Activated T-helper 1 cell treated with anti-CD3 and anti-CD28 coated beads, Interleukin-2, amount 50 U/mL, for 16 hours (primary cell): ENCODE measurements at places on chromosomes 4 and X.

DNA sequence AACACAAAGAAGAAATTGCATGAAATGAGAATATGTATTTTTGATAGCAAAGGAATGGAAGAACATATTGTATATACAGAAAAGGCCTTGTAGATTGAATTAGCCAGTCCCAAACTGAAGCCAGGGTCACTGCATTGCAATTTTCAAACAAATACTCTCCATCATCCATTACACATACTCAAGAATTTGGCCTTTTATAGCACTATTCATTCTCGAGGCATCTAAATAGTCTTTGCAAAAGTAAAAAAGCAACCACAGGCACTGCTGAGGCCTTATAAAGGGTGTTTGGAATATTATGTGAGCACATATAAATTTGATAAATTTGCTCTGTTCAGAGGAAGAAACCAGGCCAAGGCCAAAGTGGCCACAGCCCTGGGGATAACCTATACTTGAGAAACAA lies 123.0 kb downstream of the ZNF827 start:
- DNase-seq: no peak

DNA sequence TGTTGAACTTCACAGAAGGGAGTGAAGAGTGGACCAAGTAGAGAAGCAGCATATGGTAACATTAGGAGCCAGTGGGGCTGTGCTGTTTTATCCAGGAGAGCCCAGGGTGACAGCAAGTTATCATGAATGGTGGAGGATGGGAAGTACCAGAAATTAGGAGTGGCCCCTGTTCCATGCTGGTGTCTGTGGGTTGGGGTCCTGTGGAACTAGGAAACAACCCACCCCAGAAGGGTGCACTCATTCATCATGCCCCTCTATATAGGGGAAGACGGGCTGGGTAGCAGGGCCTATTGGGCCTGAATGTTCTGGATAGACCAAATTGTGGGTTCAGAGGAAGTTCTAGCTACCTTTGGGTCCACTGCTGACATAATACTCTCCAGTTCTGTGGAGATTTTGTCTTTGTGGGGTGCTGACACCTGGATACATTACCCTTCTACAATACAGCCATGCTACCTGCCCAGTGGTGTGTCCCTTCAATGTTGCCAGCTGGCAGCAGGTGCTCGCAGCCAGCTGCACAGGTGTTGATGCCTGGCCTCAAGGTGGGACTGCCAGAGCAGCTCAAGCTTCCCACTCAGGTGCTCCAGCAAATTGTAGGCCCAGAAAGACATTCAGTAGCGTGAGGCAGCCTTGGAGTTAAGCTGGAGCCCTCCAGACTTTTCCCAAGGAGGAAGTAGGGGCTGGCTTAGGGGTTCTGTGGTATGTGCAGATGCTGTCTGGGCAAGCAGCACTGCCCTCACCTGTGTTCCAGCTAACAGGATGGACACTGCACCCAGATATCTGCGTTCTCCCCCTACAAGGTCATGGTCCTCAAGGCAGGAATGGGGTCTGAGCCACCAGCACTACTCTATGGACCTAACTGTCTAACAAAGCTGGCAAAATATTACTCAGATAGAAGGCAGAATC lies 106.5 kb downstream of the NHSL2 start:
- no peak for DNase-seq

DNA sequence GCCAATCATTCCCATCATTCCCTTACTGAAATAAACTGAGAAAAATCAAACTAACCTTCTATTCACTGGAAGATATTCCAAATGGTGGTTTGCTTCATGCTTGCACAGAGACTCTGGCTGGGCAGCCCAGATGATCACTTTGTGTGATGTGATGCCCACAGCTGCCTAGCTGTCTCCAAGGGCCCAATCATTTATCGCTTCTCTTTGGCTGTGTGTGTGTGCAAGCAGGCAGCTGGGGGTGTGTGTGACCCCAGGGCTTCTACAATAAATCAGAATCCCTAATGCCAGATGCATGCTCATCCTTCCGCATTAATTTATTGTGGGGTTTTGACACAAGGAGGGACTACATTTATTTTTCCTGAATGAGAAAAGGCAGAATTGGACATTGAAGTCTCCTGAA lies 140.1 kb upstream of the NDP start:
- DNase-seq: no peak

- no peak for DNase-seq
Measured at GRCh38 chr4:15198070-15198727, 195.9 kb downstream of the CPEB2 start.

DNA sequence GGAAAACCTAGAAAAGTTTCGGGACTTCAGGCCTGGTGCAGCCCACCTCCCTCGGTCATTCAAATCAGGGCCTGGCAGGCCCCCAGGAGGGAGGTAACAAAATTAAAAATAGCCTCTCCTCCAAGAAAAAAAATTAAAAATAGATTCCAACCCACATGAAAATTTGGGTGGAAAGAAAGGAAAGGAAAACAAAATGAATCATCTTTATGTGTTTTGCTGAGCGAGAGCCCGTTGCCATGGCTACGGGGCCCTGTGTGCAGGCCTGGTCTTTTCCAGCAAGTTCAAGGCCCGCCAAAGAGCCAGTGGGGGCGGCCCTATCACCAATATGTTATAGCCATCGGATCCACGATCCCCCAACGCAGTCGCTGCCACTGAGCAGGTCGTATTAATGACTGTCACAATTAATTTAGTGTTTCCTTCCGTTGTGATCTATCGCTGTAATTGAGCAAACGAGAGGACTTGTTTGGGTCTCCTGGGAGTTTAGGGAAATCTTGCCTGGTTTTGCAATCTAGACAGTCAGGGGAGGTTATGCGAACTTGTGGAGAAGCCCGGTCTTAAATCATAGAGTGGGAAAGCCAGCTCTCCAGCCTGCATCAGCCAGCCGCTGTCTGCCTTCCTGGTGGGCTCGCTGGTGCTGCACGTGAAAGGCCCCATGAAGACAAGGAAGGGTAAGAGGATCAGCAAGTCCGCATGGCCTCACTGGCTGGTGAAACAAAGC lies 452.4 kb downstream of the BCOR start:
- no peak for DNase-seq

- DNase-seq: no peak
Measured at GRCh38 chrX:14936561-14936960, 63.3 kb downstream of the MOSPD2 start.

- DNase-seq: no peak
Measured at GRCh38 chr4:154490583-154491340, 837 bp downstream of the DCHS2 start.

DNA sequence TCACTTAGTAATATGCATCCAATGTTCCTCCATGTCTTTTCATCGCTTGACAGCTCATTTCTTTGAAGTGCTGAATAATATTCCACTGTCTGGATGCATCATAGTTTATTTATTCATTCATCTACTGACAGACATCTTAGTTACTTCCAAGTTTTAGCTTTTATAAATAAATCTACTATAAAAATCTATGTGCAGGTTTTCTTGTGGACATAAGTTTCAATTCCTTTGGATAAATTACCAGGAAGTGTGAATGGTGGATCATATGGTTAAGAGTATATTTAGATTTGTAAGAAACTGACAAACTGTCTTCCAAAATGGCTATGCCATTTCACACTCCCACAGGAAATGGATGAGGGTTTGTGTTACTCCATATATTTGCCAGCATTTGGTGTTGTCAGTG lies 1392.9 kb upstream of the PABPC4L start:
- no peak for DNase-seq

DNA sequence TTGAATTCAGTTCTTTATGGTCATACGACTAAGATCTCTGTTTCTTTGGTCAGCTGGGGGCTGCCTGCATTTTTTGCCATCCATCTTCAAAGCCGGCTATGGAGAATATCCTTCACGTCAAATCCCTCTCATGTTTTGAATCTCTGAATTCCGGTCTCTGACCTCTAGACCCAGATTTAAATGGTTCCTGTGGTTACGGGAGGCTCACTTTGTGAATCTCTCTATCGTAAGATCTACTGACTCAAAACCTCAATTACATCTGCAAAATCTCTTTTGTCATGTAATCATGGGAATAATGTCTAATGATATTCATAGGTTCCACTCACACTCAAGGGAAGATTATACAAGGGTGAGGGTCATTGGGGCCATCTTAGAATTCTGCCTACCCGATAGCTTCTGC lies 5.7 kb upstream of the MPC1L start:
- no peak for DNase-seq

DNA sequence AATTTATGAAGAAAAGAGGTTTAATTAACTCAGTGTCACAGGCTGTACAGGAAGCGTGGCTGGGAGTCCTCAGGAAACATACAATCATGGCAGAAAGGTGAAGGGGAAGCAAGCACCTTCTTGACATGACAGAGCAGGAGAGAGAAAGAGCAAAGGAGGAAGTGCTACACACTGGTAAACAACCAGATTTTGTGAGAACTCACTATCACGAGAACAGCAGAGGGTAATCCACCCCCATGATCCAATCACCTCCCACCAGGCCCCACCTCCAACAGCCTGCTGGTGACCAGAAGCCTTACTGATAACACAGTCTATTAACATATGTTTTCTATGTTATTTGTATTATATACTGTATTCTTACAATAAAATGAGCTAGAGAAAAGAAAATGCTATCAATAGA lies 254.8 kb downstream of the PCDH10 start:
- DNase-seq: no peak

DNA sequence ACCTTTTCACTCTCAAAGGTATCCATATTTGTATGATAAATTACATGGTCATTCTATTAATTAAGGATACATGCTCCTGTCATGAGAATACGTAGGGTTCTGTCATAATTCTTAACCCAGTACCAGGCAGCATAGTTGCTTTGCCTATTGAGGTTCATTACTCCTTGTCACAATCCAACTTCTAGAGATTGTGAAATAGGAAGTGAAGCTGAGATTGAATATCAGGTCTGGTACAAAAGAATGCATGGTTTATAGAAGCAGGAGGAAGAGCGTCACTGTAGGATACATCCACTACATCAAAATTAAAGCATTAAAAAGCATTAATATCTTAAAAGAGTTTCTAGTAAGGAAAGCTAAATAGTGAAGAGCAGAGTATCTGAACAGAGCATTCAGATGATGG lies 647.0 kb downstream of the IQCM start:
- no peak for DNase-seq

DNA sequence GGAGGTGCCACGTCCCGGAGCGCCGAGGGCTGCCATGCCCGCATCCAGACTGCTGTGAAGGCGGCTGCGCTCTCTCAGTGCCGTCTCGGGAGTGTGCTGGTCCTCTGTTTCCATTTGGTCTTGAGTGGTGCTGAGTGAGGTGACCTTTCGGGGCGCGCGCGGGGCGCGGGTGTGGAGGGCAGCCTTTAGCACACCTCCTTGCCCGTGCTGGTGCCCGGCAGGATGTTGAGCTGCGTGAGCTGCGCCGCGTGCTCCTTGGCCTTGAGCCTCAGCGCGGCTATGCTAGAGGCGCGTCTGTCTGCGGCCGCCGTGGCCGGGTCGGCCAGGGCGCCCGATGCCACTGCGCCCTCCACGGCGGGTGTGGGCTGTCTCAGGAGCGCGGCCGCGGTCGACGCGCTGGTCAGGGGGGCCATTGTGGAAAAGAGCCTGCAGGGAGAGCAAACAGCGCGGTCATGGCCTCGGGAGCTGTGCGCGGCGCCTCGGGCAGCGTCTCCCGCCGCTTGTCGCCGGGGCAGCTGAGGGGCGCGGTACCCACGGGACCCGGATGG lies 11.2 kb downstream of the ARX start:
- no peak for DNase-seq

- DNase-seq: no peak
Measured at GRCh38 chrX:14738643-14739042, 134.2 kb downstream of the FANCB start.

GRCh38 chr4:102392033-102392744 lies 46.9 kb upstream of the SLC39A8 start:
- DNase-seq: no peak

DNA sequence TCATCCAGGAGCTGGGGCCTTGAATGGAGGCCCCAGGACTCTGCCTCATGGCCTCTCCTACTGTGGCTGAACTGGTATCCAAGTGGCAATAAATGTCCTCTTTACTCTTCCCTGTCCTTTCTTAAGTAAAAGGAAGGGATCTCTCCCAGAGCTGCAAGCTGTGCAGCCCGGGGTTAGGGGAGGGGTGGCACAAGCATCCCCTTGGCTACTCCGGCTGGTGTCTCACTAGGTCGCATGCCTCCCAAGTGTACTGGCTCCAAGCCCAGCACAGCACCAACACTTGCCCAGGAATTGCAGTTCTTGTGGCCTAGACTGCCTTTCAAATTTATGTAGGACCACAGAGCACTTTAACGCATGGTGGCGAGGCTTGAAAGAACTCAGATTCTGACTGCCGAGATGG lies 44.7 kb upstream of the MED14 start:
- no peak for DNase-seq

DNA sequence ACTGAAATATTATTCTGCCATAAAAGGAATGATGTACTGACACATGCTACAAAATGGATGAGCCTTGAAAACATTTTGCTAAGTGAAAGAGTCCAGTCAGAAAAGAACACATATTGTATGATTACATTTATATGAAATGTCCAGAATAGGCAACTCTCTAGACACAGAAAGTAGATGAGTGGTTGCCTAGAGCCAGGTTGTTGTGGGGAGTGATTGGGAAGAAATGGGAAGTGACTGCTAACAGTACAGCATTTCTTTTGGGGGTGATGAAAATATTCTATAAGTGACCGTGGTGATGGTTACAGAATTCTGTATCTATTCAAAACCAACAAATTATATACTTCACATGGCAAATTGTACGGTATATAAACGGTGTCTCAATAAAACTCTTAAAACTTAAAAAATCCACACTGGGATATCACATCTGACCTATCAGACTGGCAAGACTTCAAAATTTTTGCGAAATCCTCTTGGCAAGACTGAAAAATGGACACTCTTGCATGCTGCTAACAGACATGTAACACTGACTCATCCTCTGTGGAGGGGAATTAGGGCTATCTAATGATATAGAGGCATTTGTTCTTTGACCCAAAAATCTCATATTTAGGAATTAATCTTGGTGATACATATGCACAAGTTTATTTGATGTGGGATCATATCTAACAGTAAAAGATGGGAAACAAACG lies 71.8 kb downstream of the FAM13A start:
- no peak for DNase-seq

GRCh38 chrX:120462370-120462769 lies 6.7 kb downstream of the LAMP2 start:
- no peak for DNase-seq

- no peak for DNase-seq
Measured at GRCh38 chr4:17367201-17367600, 144.7 kb downstream of the QDPR start.

- no peak for DNase-seq
Measured at GRCh38 chrX:71198066-71198465, 25.0 kb upstream of the GJB1 start.

- no peak for DNase-seq
Measured at GRCh38 chr4:100651499-100652175, 133.8 kb upstream of the EMCN start.

DNA sequence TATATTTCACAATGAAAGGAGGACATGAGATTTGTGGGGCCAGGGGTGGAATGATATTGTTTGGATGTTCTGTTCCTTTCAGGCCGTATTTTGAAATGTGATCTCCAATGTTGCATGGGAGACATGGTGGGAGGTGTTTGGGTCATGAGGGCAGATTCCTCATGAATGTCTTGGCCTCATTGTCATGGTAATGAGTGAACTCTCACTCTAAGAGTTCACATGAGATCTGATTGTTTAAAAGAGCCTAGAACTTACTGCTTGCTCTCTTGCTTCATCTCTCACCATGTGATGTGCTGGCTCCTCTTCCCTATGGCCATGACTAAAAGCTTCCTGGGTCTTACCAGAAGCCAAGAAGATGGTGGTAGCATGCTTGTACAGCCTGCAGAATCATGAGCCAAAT lies 1183.0 kb downstream of the TECRL start:
- no peak for DNase-seq
